Hematopoietic multipotent progenitor cell treated with erythropoietin and hydrocortisone succinate and interleukin-3 and kit ligand, for 15 days (in vitro differentiated cells): ENCODE measurements at places on chromosomes 2 and 18.

DNA sequence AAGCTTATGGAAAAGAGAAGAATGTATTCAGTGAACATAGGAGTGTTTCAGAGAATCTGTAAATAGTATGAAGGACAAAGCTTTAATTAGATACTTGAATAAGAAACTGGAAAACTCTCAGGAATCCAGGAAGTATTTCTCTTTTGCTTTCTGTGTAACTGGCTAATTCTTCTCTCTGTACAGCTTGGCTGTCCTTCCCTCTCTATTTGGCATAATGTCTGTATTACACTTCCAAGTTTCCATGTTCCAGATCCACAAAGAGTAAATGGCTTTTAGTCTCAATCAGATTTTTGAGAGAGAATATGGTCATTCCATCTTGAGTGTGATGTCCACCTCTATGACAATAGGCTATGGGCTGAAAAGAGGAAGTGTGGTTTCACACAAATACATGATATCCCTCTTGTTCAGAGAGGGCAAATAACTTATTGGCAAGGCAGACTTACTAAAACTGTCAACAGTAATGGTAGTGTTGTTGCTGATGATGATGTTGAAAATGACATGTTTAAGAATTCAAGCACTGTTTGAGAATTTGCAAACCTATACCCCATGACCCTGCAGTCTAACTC is 129.2 kb upstream of the ERBB4 start:
- no peak for DNase-seq

DNA sequence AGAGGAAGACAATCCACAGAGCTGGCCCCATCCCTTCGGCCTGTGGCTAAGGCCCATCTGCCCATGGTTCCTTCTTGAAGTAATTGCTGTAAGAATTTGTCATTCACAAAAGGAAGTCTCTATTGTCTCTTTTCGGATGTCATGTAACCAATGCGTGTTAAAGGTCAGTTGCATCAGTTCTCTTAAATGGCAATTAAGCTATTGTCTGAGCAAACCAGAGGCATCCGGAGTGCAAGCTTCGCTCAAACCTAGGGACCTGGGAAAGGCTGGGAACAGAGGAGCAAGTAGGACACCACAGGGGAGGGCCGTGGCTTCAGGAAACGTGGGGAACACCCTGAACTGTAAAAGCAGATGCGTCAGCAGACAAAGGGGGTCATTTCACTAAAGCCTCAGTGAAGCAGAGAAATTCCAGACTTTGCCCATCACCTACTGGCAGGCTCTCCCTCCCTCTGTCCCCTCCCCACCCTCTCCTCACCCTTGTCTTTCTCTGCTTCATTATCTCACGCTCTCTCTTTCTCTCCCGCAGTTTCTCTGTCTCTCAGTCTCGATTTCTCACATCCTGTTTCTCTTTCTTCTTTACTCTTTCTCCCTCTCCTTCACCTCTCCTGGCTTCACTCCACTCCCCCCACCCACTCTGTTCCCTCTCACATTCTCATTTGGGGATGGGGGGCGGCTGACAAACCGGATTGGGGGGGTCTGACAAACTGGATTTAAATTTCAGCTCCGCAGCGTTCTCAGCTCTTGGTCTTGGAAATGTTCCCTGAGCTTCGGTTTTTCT is 204.6 kb upstream of the TNP1 start:
- DNase-seq = no peak

GRCh38 chr18:59988098-59988706 is 88.4 kb downstream of the PMAIP1 start:
- DNase-seq = peak; percentile 65

DNA sequence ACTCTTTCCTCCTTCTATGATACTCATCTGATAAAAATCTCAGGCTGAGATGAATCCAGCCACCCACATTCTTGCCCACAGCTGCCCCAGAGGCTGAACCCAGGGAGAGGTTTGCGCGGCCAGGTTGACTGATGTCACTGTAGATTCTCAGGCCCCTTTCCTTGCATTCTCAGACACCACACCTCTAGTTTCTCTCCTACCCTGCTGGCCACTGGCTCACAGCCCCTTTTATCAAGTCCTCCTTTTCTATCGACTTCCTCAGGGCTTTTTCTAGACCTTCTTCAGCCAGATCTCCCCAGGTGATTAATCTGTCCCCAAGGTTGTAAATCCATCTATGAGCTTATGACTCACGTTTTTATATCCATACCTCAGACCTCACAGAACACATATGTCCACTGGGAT is 99.8 kb downstream of the TACR1 start:
- DNase-seq = no peak

- DNase-seq = no peak
Measured at GRCh38 chr18:57947117-57947516, 96.9 kb upstream of the NEDD4L start.

- no peak for DNase-seq
Measured at GRCh38 chr2:147603876-147604275, 241.0 kb upstream of the ACVR2A start.

DNA sequence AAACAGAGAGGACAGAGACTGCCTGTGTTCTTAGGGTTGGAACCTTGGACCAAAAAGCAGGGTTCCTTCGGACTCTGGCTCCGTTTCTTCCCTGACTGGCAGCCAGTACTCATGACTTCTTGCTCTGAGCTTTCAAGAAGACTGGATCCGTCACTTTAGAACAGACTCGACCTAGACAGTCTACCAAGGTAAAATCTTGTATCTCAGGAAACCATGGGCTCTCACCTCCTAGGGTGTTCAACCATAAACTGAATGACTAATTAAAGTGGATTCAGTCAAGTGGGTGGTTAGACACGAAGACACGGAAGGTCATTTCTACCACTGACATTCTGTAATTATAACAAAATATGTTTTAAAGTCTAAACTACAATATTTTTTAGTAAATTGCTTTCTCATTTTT is 153.8 kb upstream of the SLC39A10 start:
- DNase-seq = no peak

DNA sequence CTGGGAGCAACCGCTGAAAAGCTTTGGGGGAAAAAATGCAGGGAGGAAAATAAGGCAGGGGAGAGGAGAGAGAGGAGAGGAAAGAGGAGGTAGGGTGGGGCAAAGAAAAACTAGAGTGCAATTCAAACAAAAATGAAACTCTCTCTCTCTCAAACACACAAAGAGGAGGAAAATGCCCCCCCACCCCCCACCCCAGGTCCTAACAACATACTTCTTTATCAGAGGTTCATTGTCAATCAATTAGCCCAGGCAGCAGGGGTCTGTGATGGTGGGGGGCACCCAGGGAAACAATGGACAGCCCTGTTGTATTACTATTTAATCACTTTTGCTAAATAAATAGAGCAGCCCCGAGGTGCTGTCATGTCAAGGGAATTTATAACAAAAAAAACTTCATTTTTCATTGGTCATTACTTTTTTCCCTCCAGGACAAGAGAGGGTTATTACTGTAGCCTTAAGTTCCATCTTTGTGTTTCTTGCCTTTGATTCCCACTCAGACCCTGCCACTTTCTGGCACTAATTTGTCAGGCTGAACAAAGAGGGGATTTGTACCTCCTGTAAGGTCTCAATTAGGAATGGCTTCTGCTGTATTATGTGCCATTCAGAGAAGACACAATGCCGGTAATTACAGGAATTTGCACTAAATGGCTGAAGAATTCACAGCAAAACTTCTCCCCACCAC is 55.0 kb downstream of the PLEKHM3 start:
- DNase-seq = no peak

DNA sequence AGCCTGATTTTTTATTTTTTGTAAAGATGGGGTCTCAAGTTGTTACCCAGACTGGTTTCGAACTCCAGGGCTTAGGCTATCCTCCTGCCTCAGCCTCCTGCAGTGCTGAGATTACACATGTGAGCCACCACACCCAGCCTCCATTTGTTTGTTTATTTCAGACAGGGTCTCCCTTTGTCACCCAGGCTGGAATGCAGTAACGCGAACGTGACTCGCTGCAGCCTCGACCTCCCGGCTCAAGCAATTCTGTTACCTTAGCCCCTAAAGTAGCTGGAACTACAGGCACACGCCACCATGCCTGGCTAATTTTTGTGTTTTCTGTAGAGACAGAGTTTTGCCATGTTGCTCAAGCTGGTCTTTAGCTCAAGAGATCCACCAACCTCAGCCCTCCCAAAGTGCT is 27.2 kb downstream of the UBXN4 start:
- no peak for DNase-seq

DNA sequence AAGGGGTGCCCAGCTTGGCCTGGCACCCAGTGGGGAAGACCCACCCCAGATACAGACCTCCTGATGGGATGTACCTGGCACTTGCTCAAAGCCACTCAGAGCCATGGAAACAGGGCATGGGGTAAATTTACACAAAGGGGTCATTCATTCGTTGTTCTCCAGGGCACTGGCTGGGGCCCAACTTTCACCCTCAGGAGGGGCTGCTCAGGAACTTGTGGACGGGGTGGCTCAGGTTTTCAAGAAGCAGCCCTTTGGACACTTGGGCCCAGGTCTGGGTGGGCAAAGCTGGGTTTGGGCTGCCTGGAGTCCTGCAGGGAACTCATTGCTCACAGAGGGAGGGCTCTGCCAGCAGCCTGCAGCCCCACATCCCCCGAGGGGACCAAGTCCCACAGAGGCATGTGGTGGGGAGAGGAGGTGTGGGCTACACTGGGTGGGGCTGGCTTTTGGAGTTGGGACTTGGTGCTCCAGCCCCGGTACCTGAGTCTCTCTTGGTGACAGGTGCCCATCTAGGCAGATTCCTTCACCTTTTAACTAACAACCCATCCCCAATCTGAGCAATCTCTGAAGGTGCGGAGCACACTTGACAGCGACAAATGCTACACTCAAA is 172.3 kb downstream of the CELF4 start:
- no peak for DNase-seq

GRCh38 chr18:69172046-69172445 is 228.6 kb upstream of the DOK6 start:
- DNase-seq = no peak

DNA sequence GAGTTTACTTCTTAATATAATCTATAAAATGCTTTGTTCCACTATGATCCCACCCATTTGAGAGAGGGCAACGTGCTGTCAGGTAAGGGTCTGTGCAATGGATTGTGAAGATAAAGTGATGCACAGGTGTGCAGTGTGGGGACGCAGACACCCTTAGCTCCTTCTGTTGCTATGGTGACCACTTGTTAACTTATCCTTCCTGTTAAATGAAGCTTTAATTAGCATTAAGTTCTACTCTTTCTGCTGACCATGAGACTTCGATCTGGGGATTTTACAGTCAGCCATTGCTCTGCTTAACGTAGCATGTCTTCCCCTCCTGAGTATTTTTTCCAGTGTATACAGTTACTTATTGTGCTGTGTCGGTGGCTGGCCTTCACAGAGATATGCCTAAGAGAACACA is 23.1 kb upstream of the ALKAL2 start:
- no peak for DNase-seq

GRCh38 chr18:55743133-55743532 is 155.1 kb upstream of the TCF4 start:
- no peak for DNase-seq

GRCh38 chr18:31646332-31647126 is 37.9 kb downstream of the B4GALT6 start:
- DNase-seq = no peak

- DNase-seq = no peak
Measured at GRCh38 chr2:170247333-170247732, 69.4 kb downstream of the MYO3B start.

- DNase-seq = no peak
Measured at GRCh38 chr18:9642799-9643462, 28.6 kb upstream of the PPP4R1 start.

DNA sequence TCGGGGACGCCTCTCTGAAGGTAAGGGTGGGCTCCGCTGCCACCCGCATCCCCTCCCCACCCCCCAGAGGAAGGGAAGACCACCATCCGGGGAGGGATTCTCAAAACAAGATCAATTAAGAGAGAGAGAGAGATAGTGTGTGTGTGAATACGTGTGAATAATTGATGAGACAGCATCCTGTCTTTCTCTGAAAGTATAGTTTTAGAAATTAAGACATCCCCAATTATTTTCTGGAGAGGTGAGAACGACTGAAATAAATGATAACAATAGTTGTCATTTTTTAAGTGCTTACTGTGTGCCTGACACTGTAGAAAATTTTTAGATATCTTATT is 751 bp downstream of the IL18R1 start:
- no peak for DNase-seq

DNA sequence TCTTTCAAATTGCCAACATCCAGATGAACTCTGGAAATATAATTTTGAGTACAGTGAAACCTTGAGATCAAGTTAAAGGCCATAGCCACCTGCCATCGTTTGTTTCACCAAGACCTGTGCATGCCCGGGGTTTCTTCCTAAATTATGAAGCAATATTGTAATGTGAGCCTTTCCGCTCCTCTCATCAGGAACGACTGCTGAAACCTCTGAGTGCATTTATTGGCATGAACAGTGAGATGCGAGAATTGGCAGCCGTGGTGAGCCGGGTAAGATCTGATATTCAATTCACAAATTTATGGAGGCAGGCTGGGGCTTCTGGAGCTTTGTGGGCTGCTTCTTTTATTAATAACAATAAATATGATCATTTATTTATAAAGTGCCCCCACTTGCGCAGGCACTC is 27.7 kb upstream of the ELOA2 start:
- no peak for DNase-seq

GRCh38 chr2:228709788-228710371 is 528.4 kb upstream of the SPHKAP start:
- no peak for DNase-seq

- DNase-seq = no peak
Measured at GRCh38 chr2:64629329-64629781, 24.4 kb downstream of the SERTAD2 start.

DNA sequence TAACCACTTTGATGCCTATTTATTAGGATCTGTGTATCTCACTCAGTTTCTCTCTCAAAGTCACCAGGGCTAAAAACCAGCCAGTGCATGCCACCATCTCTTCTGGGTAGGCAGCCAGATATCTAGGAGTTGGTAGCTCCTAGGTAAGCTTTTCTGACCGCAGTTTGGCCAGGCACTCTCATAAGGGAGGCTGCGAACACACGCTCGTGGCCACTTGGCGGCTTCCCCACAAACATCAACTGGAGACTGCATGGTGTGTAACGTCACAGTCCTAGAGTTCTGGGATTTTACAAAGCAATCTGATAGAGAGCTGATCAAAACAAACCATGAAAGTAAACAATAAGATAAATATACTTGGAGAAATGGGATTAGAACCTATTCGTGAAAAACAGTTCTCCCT is 424.3 kb upstream of the ACVR2A start:
- no peak for DNase-seq

GRCh38 chr2:45759310-45759851 is 107.9 kb downstream of the PRKCE start:
- no peak for DNase-seq

DNA sequence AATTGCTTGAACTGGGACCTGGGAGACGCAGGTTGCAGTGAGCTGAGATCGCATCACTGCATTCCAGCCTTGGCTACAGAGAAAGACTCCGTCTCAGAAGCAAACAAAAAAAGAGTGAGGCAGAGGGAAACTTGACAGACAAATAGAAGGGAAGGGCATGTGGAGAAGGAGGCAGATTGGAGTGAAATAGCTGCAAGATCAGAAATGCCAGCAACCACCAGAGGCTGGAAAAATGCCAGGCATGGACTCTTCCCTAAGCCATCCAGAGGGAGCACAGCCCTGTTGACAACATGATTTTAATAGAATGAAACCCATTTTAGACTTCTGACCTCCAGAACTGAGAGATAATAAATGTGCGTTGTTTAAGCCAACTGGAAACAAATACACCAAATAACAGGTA is 447.2 kb upstream of the SPHKAP start:
- DNase-seq = no peak
